ENCODE measurements at places on chromosomes 12 and 14.
A peak's percentile ranks its signal among the peaks of the same experiment; 100 is the strongest.

GRCh38 chr12:112430929-112431328, 12.2 kb downstream of the PTPN11 start:
- DNase-seq = no peak

DNA sequence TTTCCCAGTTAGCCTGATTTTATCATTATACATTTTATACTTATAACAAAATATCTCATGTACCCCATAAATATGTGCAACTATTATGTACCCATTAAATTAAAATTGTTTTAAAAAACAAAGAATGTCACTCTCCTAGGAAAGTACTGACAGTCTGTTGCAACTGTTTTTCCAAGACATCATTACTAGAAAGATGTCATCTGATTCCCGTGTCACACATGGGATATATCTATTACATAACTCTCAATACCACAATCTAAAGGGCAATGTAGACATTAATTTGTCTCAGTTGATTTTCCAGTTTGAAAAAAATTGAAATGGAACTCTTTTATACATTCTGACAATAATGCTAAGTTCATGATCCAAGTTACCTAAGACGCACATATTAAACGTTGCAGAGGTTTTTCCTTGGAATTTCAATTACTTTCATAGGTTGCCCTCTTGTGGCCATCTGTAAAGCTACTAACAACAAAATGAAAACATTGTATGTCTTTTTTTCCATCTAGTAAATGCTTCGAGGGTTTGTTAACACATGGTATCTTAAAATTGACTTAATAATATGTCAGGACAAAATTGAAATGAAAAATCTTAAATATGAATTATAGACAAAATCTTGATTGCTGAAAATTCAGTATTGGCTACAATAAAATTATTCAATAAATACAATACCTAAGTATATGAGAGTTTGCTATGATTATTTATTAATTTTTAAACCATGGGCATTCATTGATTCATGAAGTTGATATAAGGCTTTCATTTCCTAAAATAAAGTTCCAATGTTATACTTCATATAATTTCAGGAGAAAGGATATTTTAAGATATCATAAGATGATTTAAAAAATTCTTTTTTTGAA, 131.6 kb downstream of the PPFIA2 start:
- no peak for DNase-seq

- no peak for DNase-seq
Observed at GRCh38 chr14:90522571-90523191, 125.9 kb downstream of the CALM1 start.

- DNase-seq = no peak
Observed at GRCh38 chr14:77613201-77613600, 3.2 kb downstream of the SPTLC2 start.

DNA sequence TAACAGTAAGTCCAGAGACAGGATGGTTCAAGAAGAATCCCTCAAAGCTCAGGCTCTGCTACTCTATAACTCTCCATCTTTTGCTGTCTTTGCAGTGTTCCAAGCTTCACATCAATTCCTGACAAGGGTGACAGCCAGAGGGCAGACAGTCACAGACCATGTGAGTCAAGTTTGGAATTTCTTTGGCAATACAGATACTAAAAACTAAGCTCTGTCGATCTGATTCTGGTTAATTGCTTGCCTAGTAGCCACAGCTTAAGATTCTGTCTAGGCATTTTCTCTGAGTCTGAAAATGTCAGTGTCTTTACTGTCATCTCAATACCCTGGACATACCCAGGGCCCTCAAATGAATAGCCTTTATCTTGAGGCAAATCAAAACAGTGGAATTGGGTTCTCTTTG, 153.7 kb downstream of the CEP128 start:
- DNase-seq = no peak

- no peak for DNase-seq
Observed at GRCh38 chr14:89700801-89701200, 253.7 kb downstream of the EFCAB11 start.

GRCh38 chr14:55073856-55074255, 22.4 kb downstream of the MAPK1IP1L start:
- DNase-seq = no peak

DNA sequence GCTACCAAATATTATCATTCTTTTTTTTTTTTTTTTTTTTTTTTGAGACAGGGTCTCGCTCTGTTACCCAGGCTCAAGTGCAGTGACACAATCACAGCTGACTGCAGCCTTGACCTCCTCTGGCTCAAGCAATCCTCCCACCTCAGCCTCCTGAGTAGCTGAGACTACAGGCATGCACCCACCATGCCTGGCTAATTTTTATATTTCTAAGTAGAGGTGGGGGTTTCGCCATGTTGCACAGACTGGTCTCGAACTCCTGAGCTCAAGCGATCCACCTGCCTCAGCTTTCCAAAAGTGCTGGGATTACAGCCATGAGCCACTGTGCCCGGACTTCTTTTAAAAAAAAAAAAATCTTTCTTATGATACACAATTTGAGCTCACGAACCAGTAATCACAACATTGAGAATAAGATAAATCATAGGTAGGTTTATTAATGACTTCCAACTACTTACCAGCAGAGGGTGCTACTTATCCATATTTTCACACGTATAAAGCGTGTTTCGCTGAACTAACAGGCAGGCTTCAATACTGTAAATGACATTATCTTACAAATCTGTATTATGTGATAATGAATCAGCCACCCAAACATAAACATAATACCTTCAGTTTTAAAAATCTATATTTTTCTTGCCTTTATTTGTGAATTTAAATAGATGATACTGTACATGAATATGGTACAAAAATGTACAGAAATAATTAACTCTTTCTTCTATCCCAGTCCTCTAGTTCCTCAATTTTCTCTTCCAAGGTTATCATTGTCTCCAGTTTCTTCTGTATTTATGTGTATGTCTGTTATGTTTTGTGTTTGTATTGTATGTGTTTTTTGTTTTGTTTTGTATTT, 42.5 kb upstream of the BCAT1 start:
- no peak for DNase-seq

GRCh38 chr12:76820888-76821482, 57.1 kb downstream of the ZDHHC17 start:
- DNase-seq = no peak

DNA sequence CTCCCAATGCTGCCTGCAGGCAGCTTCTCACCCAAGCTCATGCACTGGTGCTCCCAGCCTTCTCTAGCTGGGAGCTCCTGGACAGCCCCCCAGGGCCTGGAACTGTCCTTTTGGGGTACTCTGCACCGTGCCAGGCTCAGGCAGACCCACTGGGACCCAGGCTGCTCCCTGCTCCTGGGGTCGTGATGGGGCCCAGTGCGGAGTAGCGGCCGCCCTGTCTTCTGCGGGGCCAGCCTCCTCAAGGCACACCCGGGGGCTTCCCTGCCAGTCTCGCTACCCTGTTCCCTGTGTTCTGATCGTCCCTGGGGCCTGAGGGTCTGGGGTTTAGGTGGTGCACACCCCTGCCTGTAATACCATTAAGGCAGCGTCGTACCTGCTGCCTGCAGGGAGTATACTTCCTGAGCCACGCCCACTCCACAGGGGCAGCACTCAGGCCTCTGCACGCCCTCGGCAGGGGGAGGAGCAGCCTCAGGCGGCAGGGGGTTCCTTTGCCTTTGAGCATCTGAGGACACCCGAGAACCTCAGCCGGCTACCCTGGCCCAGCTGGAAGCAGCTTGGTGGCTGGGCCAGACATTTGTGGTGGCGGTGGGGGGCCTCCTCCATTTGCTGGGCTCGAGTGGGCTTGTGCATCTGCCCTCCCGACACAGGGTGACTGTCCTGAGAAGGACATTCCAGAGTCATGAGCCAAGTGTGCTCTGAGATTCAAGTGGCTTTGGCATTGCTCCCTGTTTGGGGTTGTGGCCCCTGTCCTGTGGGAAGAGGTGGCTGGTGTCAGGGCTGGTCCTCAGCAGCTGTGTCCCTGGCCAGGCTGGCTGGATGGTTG, 9.2 kb upstream of the CRIP2 start:
- DNase-seq = no peak

DNA sequence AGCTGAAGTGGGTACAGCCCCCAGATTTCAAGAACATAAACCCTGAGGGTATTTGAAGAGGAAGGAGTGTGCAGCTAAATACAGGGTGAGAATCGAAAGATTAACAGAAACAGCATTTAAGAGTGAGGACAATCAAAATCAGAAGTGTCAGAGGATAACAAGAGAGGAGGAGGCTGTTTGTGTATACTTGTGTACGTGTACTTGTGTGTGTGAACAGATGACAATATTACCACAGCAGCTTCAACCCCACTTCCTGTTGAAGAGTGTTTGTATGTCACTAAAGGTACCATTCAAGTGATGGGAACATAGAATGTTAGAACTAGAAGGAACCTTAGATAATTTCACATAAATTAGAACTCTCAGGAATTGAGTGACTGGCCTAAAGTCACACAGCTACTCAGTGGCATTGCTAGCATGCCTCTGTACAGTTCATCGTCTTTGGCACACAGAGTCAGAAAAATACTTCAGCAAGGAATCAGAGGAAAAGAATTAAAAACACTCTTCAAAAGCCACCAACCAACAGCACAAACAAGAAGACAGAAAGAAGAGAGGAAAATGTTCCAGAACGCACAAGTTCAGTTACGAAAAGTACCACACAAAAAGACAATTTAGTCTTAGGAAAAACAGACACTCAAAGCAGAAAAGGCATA, 164.3 kb upstream of the BCL2L14 start:
- no peak for DNase-seq

DNA sequence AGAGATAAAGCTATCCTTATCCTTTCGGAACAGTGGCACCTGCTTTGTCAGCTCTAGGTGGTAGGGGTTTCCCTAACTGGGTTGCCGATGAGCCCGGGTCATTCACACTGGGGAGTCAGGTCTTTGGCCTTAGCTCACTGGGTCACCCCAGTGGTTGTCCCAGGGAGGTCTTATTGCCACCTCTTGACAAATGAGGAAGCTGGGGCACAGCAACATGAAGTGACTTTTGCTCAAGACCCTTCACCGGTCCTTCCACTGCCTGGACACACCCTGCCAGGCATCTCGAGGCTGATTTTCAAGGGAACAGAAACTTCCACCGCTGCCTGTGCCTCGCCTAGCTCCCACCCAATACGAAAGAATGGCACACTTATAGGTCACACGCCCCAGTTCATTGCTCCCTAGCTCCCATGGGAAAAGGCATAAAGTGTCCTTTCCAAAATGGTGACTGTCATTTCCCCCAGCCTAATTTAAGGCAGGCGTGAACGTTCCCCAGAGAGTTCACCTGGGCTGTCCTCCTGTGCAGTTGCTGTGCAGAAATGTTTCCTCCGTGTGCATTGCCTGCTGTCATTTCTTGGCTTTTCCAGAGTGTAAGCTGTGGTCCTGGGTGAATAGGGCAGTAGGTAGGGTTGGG, 156.1 kb upstream of the CCND2 start:
- DNase-seq = no peak

DNA sequence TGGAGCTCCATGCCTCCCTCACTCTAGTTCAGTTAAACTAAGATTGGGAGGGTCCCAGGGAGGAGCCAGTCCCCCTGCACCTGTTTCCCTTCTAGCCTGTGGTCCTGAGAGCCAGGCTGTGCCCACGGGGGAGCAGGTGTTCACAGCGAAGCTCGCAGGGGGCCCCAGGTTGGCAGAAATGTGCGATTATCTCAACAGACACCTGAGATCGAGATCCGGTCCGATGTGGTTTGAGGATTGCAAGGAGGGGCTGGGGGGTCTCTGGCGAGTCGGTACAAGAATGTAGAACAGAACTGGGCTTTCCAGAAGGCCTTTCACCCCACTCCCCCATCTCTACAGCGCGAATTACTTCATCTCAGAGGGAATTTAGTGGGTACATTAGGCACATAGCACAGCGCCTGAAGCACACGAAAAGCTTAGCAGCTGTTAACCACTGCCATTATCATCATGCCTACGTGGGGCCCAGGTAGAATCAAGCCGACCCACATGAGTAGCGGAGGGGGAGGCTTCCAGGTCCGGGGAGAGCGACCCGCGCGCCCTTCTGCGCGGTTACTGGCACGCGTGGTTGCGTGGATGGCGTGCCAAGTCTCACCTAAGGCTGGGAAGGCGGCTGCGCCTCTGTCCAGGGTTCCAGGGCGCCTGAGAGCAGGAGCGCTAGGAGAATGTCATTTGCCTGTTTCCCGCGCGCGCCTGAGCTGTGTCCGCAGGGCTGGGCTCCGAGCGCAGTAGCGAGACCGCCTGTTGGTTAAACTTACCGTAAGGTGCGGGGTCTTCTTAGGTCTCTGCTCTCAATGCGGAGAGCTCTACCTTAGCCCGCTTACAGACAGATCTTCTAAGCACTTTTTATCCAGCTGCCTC, 1539.5 kb upstream of the TMEM132C start:
- no peak for DNase-seq

- no peak for DNase-seq
Observed at GRCh38 chr12:109681986-109682707, 31.5 kb upstream of the FAM222A start.

GRCh38 chr14:104250175-104250574, 111.8 kb downstream of the KIF26A start:
- no peak for DNase-seq

DNA sequence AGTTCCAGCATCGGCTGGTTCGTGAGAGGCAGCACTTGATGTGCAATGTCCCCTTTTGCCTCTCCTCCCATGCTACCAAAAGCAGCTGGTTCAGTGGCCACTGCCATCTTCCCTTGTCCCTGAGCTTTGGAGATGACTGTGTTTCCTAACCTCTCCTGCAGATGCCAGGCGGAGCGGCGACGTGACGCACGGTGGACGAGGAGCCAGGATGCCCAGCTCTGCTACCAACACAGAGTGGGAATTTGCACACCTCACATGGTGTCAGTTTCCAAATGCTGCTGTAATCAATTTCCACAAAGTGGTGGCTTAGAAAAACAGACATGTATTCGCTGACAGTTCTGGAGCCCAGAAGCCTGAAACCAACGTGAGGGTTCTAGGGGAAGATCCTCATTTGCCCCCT, 42.5 kb upstream of the MAP1LC3B2 start:
- no peak for DNase-seq

GRCh38 chr12:124457287-124458219, 109.9 kb downstream of the NCOR2 start:
- DNase-seq = peak; percentile 34

DNA sequence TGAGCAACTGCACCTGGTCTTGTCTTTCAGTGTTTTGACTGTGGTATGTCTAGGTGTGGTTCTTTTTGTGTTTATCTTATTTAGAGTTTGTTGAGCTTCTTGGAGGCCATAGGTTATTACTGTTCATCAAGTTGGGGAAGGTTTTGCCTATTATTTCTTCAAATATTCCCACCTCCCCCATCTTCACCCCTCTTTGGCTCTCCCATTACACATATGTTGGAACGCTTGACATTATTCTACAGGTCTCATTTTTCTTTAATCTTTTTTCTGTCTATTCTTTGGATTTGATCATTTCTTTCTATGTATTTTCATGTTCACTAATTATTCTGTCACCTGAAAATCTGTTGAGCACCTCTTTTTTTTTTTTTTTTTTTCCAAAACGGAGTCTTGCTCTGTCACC, 16.2 kb downstream of the MAPKAPK5 start:
- no peak for DNase-seq

DNA sequence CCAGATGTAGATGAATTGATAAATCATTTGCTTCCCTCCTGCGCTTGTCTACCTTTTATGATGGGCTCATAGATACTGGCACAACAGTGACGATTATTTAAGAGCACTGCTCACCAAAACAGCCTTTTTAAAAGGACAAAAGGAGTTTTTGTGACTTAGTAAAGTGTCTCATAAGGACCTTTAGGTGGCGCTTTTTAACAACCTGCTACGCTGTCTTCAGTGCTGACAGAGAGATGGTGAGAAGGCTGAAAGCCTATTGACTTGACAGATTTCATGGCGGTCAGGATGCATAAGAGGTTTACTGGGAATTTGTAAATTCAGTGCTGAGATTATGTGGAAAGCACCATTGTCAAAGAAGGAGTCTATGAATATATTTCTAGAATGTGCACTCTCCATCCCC, 87.6 kb downstream of the SLC15A5 start:
- no peak for DNase-seq

GRCh38 chr14:73776194-73776537, 62.0 kb upstream of the PNMA1 start:
- DNase-seq = no peak

Measured in stimulated activated CD8-positive, alpha-beta memory T cell treated with anti-CD3 and anti-CD28 coated beads, Interleukin-12 subunit alpha, Interleukin-12 subunit beta, amount 100 ng/mL, for 4 hours (primary cell).